ENCODE measurements at places on chromosomes 4 and X.
A peak's percentile ranks its signal among the peaks of the same experiment; 100 is the strongest.

GRCh38 chrX:152028579-152028978 is 54.1 kb upstream of the GABRE start:
- no peak for DNase-seq

DNA sequence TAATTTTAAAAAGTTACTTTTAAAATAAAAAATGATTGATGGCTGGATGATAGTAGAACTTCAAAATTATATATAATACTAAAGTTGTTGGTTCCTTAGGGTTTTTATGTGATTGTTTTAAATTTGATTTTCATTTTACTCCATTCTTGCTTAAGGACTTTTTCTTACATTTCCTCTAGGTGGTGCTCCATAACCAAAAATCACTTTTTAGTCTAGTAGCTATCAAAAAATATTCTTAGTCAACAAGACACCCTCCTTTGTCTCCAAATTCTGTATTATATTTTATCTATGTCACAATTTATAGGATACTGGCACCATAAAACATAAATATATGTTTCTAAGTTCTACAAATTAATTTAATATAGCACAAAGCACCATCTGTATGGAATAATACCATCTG is 67.2 kb upstream of the BRWD3 start:
- peak; percentile 16 for DNase-seq

DNA sequence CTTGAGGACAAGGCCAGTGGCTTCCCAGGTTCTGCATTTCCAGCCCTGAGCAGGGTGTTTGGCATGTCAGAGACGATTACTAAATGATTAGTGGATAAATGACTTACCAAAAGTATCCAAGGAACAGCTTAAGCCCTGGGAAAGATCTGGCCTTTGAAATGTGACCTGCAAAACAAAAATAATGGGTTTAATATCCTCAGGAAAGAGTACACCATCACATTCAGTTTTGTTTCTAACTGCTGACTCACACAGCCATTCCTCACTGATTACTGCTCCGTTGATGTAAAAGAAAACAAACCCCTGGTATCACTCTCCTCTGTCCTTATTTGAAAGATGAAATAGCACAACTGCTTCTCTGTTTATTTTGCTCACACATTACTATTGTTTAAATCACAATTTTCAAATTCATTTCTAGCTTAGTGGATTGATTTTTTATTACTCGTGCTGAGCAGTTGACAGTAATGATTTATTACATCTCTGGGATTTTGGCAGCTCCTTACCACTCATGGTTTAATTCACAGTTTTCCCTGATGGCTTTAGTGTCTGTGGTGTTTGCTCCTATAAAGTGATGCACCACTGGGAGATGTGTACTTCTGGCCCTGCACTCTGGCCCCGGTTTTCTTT is 117.0 kb downstream of the CBLL2 start:
- peak; percentile 74 for DNase-seq

DNA sequence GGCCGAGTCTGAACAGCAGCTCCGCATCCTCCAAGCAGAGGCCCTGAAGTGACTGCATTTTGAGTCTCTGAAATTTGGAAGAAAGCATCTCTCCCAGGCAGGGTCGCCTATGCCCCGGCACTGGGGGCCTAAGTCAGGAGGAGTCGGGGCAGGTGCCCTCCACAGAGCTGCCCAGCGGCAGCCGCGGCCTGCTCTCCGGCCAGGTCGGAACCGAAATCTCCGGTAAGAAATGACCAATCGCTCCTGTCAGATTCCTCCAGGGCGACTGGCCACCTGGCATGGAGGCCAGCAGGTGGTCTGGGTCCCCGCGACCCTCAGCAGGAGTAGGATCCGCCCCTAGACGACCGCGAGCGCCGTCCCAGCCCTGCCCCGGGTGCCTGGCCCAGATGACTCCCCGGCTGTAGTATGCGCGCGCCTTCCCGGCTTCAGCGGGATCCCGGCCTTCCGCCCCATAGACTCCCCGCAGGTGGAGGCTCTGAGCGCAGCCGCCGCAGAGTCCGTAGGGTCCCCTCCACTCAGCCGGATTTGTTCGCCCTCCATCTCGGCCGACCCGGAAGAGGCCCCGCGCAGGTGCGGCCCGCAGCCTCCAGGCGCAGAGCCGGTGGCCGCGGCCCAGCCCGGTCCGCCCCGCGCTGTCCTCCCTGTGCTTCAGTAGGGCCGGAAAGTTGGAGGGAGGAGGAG is 1.5 kb downstream of the NKX1-1 start:
- no peak for DNase-seq

GRCh38 chr4:2271279-2272025 is 9.5 kb upstream of the MXD4 start:
- DNase-seq = no peak

- no peak for DNase-seq
These were observed 24.6 kb downstream of the HERC5 start for GRCh38 chr4:88481537-88481936.

DNA sequence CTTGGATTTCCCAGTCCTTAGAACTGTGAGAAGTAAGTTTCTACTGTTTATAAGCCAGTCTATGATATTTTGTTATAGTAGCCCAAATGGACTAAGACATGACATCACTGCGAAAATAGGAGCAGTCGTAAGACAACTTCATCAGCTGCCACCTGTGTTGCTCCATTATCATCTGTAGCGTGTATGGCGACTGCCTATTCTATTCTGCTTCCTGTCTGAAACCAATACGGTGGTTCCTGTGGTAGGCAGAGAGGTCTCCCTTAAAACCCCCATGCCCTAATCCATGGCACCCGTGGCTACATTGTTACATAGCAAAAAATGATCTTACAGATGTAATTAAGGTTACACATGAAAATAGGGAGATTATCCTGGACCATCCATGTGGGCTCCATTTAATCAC is 105.4 kb upstream of the FAT1 start:
- DNase-seq = no peak

DNA sequence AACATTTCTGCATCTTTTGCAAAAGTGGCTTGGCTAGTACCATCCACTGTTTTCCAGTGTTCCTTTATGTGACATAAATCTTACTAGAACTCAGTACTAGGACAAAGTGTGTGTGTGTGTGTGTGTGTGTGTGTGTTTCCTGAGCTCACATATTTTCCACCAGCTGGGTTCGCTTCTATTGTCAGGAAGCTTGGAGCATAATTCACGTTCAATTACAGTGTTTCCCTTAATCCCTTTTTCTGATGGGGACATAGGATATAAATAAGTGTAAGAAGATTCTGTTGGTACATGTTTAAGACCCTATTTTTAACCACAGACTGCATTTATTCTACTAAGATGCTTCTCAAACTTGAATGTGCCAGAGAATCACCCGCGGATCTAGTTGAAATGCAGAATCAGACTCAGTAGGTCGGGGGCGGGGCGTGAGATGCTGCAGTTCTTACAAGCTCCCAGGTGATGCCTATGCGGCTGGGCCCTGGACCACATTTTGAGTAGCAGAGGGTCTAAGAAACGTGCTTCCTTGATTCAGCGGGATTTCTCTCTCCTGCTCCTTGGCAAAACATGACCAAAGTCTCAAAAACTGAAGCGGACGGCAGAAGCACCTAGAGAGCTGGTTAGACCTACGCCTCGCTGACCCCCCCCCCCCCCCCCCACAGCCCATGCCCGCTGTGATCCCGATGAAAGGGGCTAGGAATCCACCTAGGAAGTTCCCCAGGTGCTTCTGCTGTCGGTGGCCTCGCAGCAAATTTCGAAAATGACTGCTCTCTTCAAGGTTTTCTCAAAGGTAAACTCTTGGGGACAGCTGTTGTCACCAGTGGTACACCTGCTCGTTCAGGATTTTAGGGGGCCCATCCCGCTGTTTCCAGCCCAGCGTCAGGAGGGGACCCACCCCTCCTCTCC is 797 bp downstream of the CD99L2 start:
- no peak for DNase-seq

DNA sequence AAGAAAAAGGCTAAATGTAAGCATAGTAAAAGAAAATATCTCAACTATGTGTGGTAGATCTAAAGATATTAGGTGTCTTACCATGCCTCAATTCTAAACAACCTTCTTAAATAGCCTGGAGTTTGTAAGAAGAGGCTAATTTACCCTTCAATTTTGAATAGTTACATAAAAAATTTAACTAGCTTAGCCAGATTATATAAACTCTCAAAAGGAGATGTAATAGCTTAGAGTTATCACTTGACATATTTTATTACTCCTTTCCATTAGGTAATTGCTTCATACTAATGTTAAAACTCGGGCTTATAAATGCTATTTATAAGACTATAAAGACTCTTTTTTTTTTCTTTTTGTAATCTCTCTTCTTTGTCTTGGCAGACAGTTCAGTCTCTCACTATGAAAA is 297.5 kb upstream of the PABPC4L start:
- no peak for DNase-seq

GRCh38 chrX:905848-906566 is 275.4 kb downstream of the SHOX start:
- peak; percentile 24 for DNase-seq

DNA sequence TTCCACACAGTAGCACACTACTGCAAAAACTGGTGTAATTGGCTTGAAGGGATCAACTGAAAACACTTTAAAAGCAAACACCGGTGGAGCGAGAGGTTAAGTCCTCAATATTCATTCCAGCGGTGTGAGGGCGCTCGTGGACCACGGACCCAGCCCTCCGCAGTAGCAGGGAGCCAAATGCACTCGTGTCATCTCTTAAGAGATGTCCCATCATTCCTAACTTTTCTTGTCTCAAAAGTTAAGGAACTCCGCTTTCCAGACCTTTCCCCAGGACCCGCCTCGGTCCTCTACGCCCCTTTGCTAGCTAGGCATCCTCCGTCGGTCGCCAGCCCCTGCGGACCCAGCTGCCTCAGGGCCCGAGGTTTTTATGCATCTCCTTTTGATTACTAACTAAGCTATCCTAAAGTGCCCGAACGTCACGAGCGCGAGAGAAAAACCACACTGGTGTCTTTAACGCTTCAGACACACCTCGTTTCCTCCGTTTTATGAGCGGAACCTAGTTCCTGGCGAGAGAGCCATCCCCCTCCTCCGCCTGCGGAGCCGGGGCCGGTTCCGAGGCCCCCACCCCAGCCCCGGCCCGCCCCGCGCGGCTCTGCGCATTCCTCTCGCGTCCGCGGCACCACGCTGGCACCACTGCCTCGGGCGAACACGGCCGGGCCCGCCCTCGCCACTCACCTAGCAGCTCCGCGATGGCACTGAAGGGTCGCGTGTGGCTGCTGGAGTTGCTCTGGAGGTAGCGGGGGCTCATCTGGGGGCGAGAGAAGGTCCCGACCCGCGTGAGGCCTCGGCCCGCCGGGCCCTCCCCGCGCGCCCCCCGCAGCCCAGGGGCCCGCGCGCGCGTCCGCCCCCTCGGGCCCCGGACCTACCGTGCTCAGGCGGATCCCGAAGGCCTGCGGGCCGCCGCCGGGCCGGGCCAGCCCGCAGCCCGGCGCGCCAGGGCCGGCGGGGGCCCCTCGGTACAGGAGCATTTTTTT is 723 bp downstream of the MORC4 start:
- DNase-seq = peak; percentile 39

GRCh38 chrX:46333550-46333949 is 211.7 kb downstream of the ZNF674 start:
- no peak for DNase-seq

DNA sequence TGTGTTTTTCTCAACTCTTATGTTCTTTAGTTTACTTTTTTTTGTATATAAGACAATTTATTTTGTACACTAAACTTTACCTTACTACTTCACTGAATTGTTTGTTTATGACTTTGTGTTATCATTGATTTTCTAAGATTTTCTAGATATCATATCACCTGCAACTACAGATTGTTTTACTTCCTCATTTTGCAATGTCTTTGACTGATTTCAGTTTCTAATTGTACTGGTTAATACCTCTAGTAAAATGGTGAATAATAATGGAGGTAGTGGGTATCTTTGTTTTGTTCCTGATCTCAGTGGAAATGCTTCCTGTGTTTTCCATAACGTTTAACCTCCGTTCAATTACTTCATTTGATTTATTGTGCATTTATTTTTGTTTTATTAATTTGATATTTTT is 490.2 kb downstream of the TLL1 start:
- DNase-seq = no peak

- DNase-seq = no peak
These were observed 266.0 kb downstream of the CCSER1 start for GRCh38 chr4:90393215-90393614.

- no peak for DNase-seq
These were observed 20.3 kb upstream of the GPC4 start for GRCh38 chrX:133435544-133436124.

- peak; percentile 4 for DNase-seq
These were observed 113.1 kb downstream of the RS1 start for GRCh38 chrX:18558799-18559198.

- DNase-seq = no peak
These were observed 45.5 kb upstream of the HS3ST1 start for GRCh38 chr4:11474146-11474545.

DNA sequence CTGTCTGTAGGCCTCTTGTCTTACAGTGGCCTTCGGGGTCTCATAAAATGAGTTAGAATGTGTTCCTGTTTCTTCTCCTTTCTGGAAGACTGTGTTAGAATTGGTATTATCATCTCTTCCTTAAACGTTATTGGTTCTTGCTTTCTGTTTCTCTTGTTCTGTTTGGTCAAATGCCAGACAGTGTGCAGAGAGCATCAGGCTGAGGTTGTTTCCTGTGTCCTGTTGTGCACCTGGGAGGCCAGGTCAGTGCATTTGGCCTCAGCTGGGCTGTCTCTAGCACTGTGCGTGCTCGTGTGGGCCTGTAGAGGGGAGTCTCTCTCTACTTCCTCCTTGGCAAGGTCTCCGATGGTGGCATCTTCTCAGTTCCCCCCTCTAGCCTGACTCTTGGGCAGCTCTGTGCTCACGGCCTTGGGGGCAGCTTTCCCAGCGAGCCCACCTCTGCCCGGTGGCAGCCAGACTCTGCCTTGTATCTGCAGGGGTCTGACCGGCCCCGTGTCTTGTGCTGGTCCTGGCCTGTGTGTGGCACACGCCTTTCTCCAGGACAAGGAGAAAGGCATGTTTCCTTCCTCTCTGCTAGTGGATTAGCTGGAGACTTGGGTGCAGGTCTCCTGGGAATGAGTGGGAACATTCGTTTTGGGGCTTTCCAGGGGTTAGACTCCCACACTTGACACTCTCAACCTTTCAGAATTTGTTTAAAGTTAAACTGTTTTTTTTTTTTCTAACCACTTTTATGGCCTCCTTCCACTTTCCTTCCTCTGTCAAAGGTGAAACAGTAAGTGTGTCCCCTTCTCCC is 62.3 kb downstream of the FAM193A start:
- no peak for DNase-seq

GRCh38 chr4:19358015-19358414 is 893.7 kb upstream of the SLIT2 start:
- DNase-seq = peak; percentile 32

DNA sequence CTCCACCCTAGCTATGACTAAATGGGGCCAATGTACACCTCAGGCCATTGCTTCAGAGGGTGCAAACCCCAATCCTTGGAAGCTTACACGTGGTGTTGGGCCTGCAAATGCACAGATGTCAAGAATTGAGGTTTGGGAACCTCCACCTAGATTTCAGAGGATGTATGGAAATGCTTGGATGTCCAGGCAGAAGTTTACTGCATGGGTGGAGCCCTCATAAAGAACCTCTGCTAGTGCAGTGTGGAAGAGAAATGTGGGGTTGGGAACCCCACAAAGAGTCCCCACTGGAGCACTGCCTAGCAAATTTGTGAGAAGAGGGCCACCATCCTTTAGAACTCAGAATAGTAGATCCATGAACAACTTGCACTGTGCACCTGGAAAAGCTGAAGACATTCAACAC is 284.1 kb downstream of the ANTXR2 start:
- no peak for DNase-seq

GRCh38 chr4:113170805-113171468 is 121.5 kb downstream of the ANK2 start:
- no peak for DNase-seq

Data from fibroblast of skin of abdomen (primary cell).